Activated T-cell treated with anti-CD3 and anti-CD28 coated beads for 1 hour (primary cell): ENCODE measurements at places on chromosomes 7 and 10.

GRCh38 chr10:102813017-102813541 lies 24.1 kb downstream of the CYP17A1 start:
- no peak for DNase-seq

GRCh38 chr7:119640326-119640725 lies 632.6 kb upstream of the KCND2 start:
- no peak for DNase-seq

GRCh38 chr10:47248386-47249090 lies 51.5 kb upstream of the GDF10 start:
- DNase-seq = no peak

- DNase-seq = no peak
Measured at GRCh38 chr7:128770233-128770632, 5.4 kb downstream of the OPN1SW start.

DNA sequence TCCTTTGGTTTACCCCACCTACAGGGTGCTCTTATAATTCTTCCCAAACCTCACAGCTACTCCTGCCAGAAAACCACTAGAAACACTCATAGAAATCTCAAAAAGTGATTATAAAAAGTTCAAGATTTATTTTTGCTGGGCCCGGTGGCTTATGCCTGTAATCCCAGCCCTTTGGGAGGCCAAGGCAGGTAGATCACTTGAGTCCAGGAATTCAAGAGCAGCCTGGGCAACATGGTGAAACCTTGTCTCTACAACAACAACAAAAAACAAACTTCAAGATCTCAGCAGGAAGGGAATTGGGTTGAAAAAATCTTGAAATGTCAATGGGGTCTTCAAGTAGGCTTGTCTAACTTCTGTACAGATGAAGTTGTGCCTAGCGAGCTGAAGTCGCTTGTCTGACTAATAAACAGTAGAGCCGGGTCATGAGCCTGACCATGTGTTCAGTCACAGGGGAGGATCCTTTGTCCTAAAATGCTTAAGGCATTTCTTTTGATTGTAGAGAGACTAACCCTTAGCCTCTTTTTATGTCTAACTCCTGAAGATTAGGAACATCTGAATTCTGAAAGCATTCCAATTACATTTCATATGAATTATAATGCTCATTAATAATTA lies 124.6 kb downstream of the NOC3L start:
- DNase-seq = no peak

- DNase-seq = no peak
Measured at GRCh38 chr7:712381-713138, 13.9 kb upstream of the DNAAF5 start.

DNA sequence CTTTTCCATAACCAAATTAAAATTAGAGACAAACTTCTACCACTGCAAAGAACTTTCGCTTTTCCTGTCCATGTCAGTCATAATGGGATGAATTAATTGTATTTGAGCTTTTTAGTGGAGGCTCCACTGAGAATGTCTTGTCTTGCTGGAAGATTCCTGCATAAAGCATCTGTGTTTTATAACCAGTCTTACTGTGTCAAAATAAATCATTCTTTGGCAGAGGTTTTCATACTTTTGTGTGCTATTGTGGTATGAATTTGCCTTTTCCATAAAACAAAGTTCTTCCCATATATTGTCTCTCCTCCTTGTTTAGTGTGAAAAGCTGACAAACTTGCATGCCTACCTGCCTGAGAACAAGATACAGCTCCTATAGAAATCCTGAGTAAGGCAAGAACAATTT lies 124.8 kb upstream of the CCDC6 start:
- DNase-seq = no peak

GRCh38 chr10:7609556-7609955 lies 57.2 kb downstream of the ITIH5 start:
- no peak for DNase-seq

- DNase-seq = no peak
Measured at GRCh38 chr7:141263983-141264382, 190.1 kb downstream of the TMEM178B start.

GRCh38 chr10:49831352-49832035 lies 69.4 kb upstream of the OGDHL start:
- DNase-seq = no peak

DNA sequence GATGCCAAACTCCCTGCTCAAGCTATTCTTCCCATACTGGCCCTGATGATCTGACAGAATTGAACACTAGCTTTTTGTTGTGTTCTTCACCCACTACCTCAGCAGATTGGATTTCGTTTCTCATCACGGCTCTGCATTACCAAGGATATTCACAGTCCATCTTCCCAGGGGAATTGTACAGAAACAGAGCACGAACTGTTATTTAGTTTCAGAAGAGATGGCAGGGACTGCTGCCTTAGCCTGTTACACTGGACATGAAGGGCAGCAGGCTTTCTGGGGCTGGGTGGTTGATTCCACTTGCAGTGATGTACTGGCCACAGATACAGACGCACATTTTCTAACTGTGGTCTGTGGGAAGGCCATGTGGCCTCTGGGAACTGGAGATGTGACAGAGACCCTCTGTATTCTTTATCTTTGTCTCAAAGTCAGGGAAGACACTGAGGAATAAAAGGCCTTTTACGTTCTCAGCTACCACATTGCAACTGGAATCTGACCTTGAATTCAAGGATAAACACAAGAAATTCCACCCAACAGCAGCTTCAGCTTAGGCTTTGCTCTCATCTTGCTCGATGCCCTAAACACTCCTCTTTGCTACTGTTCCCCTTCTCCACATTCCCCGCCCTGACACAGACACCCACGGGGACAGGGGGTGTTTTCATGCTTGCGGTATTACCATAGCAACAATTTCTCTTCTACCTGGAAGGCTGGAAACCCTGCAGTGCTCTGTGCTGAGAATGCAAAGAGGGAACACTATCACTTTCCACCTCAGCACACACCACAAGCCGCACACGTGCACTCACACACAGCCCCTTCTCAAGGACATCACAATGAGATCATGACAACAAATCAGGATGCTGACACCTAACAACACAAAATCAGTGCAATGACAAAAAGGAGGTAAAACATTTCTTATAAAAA lies 81.7 kb downstream of the RNF216 start:
- peak; percentile 50 for DNase-seq

GRCh38 chr10:5488272-5489161 lies 10.9 kb downstream of the CALML5 start:
- no peak for DNase-seq

- DNase-seq = peak; percentile 32
Measured at GRCh38 chr10:68826764-68827591, at the start of gene STOX1. Gene STOX1 (plus strand): TSS chr10:68827531. CDS start chr10:68827624, 93 bp downstream.

- DNase-seq = no peak
Measured at GRCh38 chr7:20964281-20964918, 177.7 kb upstream of the SP8 start.

GRCh38 chr10:45627412-45628048 lies 45.0 kb downstream of the ZFAND4 start:
- DNase-seq = no peak

GRCh38 chr7:93579431-93579830 lies 4.9 kb upstream of the CALCR start:
- no peak for DNase-seq

DNA sequence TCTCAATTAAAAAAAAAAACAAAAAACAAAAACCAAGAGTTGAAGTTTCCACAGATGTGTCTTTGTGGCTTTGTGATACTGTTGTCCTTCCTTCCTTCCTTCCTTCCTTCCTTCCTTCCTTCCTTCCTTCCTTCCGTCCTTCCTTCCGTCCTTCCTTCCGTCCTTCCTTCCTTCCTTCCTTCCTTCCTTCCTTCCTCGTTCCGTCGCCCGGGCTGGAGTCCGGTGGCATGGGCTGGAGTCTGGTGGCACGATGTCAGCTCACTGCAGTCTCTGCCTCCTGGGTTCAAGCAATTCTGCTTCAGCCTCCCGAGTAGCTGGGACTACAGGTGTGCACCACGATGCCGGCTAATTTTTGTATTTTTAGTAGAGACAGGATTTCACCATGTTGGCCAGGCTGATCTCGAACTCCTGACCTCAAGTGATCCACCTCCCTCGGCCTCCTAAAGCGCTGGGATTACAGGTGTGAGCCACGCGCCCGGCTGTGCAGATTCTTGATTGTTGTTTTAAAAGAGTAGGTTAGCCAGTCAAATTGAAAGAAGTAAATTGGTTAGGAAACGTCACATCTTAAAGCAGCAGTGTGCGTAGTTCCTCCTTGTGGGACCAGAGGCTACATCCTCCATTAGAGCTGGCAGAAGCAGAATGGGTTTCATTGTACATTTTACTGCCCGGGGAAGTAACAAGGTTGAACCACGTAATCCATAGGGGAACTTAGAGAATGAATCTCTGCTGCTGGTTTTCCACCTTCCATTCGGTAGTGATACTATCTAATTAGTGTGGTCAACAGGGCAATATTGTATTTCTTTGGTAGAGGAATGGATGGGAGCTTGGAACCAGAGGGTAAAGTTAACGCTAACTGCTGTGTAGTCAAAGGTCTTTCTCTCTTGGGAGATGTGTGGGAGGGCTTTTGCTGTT lies 20.6 kb downstream of the DNAJB6 start:
- DNase-seq = no peak

DNA sequence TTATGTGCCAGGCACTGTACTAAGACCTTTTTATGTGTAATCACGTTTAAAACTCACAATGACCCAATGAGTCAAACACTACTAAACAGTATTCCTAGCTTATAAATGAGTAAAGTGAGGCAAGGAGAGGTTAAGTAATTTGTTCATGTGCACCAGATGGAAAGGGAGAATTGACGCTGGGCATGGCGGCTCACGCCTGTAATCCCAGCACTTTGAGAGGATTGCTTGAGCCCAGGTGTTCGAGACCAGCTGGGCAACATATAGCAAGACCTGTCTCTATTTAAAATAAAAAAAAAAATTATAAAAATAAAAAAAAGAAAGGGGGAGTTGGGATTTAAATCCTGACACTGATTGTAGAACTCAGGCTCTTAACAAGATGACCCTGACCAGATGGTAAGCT lies 46.7 kb upstream of the DLG5 start:
- no peak for DNase-seq

DNA sequence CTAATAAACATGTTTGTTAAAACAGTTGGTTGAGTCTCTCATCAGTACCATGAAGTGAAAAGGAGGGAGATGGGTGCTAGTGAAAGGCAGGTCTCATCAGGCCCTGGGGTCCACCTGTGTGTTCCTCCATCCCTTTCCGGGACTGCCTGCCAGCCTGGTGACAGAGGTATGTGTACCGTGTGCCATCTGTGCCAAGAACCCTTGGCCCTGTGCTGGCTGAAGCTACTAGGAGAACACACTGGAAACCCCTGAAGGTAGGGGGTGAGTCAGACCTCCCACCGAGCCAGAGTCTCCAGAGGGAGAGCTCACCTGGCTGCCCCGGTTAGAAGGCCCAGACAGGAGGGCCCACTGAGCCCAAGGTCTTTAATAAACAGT lies 2.3 kb downstream of the DDIT4 start:
- no peak for DNase-seq

GRCh38 chr10:71748671-71749191 lies 24.6 kb downstream of the VSIR start:
- DNase-seq = peak; percentile 50

GRCh38 chr10:51095444-51095843 lies 21.2 kb downstream of the PRKG1 start:
- no peak for DNase-seq

DNA sequence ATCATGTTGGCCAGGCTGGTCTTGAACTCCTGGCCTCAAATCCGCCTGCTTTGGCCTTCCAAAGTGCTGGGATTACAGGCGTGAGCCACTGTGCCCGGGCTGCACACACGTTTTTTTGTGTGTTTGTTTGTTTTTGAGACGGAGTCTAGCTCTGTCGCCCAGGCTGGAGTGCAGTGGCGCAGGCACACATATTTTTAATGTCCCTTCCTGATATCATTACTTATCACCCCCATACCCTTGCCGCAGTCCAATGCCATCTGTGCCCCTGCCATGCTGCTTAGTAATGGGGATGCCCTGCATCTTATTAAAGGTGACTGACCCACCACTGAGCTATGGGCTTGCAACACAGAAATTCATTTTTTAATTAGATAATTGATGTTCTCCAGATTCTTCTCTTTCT lies 180.7 kb downstream of the TEX36 start:
- no peak for DNase-seq

GRCh38 chr10:16231176-16231575 lies 205.6 kb upstream of the PTER start:
- DNase-seq = no peak

DNA sequence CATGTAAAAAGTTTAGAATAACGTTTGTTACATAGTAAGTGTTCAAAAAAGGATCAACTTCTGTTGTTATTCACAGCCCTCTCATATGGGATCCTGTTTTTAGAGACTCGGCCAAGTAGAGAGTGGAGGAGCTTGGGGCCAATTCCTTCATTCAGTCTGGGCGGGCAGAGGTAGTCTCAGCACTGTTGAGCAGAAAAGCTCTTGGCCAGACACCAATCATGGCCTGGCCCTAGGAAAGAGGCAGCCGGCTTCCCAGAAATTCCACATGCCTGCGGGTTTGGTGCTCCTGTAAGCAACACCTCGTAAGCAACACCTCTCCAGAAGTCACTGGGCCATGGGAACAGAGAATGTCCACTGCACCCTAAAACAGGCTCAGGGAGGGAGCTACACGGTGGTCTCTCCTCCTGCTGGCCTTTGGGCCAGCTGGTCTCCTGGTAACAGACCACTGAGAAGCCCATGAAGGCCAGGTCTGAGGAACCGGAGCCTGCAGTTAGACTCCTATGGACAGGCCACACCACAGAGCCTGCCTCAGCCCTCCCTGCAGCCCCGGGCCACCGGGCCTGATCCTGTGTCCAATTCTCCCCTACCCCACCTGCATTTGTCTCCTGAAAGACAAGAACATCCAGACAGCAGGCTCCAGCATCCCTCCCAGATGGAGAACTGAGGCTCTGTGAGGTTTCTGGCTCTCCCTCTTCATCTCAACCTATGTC lies 149.1 kb downstream of the GRID1 start:
- DNase-seq = no peak
